ENCODE measurements at places on chromosomes 2 and 18.
A peak's percentile ranks its signal among the peaks of the same experiment; 100 is the strongest.

DNA sequence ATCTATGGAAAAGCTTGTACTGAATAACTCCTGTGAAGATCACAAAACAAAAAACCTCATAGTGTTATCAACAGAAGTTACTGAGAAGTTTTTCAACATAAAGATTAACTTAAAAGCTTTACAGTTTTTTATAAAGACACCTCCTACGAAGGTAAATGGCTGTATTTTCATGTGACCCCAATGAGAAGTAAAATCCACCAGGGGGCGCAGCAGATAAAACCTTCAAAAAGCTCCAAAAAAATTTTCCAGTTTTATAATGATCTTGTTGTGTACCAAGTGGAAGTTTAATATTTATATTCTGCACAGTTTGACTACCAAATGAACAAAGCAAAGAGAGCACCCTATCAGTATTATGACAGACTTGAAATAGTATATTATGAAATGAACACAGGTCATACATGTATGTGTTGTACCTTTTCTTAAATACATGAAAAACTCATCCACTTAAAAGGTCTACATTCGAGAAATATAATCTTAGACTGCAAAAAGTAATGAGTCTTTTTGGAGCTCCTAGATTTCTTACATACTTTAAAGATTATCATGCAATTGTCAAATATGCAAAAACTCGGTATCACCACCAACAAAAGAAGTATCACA is 38.5 kb downstream of the PNO1 start:
- peak; percentile 58 for DNase-seq

- DNase-seq = no peak
Measured at GRCh38 chr2:136049011-136049742, 63.8 kb upstream of the DARS1 start.

DNA sequence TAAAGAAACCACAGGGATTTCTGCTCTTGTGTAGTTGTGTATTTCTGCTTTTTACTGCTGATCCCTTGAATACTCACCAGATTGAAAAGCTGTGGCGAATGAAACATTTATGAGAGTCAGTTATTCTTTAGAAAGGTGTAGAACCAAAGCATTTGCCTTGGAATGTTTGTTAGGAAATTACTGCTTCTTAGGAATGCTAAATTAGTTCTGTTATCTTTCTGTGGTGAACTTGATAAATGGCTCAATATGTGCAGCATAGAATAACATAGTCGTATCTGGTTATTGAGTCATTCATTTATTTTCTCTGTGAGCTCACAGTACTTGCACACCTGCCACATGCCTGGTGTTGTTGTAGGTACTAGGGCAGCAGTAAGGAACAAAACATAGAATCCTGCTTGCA is 57.0 kb upstream of the FAM237A start:
- DNase-seq = no peak

- no peak for DNase-seq
Measured at GRCh38 chr2:76256458-76257088, 545.9 kb upstream of the GCFC2 start.

GRCh38 chr2:227848146-227848545 is 23.3 kb upstream of the DAW1 start:
- no peak for DNase-seq

GRCh38 chr18:26103579-26103978 is 13.2 kb upstream of the SS18 start:
- peak; percentile 38 for DNase-seq

DNA sequence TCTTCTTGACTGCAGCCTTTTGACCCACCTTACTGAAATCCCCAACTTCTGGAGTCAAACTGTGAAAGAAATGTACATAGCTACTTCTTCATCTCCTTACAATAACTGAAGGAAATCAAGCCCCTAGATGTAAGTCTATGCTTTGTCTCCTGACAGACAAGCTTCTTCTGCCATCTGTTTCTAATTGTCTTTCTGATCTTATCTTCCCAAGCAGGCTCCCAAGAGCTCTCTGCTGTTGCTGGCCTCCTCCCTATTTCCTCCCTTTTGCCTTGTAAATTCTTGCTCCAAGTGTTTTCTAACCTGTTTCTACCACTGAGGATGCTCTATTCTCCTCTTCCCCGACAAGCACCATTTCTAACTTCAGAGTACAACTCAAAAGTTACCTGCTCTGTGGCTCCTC is 77.4 kb upstream of the OSR1 start:
- no peak for DNase-seq

All from CD4-positive, alpha-beta T cell treated with Interleukin-12 subunit alpha and Interleukin-12 subunit beta, for 1 hour (primary cell).